ENCODE measurements at places on chromosomes 6 and 20.
A peak's percentile ranks its signal among the peaks of the same experiment; 100 is the strongest.

GRCh38 chr6:84284428-84285049, 57.1 kb upstream of the CEP162 start:
- peak; percentile 7 for DNase-seq

DNA sequence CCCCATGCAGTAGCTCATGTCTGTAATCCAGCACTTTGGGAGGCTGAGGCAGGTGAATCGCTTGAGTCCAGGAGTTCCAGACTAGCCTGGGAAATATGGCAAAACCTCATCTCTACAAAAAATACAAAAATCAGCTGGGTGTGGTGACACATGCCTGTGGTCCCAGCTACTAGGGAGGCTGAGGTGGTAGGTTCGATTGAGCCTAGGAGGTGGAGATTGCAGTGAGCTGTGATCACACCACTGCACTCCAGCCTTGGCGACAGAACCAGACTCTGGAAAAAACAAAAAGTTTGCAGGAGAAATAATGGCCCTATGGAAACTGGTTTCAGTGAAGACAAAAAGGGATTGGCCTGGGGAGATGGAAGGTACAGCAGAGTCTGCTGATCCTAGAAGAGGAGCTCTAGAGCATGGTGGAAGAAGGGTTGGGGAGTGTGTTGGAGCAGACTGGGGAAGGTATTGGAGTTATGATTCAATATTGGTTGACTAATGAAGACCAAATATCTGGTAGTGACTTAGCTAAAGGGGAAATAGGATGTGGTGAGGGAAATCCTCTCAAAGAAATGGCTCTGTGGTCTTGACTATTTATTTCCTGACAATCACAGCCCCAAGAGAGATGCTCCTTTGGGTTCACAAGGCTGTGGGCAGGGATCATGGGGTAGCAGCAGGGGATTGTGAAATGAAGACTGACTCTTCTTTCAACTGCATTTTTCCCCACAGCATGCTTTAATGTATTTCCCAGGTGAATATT, 281.9 kb downstream of the UTRN start:
- no peak for DNase-seq

DNA sequence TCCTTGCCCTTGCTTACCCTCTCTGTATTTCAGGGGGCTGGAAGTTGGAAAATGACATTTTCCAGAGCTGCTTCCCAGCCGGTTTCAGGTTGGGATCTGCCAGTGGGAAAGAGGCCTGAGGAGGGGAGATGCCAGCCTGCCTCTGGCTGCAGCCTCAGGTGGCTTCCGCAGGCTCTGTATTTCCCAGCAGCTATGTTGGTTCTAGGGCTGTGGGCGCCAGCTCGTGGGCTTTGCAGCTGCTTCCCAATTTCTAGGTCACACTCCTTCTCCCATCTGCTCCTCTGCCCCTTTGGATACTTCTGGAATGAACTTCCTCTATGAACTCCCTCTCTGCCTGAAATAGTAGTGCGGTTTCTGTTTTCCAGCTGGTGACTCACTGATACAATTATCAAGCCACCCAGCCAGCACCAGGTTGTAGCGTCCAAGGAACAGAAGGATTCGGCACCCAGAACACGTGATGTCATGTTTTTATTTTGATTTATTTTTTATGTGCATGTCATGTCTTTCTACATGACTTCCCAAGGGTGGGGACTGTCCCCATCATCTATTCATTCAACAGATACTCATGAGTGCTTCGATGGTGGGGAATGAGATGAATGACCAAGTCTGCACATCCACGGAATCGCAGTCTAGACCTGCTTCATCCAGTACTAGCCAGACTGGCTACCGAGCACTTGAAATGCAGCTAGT, 38.0 kb downstream of the TGM2 start:
- no peak for DNase-seq

- DNase-seq = no peak
Measured at GRCh38 chr6:102942206-102942605, 1548.7 kb downstream of the GRIK2 start.

- DNase-seq = no peak
Measured at GRCh38 chr20:3383878-3384495, 23.5 kb downstream of the DNAAF9 start.

DNA sequence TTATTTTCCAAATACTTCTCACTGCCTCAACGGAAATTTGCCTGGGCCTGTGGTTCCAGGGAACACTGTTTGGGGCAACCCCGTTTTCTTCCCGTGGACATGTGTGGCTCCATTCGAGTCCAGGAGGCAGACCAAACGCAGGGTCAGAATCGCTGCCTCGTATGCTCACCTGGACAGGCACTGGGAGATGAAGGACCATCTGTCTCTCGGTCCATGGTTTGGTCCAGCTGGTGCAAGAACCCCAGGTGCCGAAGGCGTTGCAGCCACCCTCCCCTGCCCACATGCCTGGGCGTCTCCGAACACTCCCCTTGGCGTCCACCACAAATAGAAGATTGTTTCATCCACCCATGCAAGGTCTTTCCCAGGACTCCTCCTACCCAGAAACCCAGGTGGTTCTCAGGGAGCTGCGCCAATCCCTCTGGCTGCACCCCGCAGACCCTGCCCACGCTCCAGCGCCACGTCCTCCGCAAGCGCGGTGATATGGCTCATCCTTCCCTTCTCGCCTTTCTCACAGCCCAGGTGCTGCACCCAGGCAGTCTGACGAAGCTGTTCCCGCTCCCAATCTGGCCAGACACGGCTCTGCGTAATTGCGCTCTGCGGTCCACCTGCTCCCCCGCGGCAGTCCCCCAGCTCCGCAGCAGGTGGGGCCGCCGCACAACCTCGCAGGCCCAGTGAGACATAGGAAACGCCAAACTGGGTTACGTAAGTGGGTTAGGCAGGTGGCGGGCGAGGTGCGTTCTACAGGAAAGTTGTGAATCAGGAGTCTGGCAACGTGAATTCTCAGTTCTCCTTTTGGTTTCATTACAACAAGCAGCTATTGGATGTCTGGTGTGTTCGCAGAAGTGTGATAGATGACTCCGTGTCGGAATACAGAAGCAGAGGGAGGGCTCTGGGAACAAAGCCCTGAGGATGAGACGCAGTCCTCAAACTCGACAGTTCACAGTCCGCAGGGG, 146.2 kb upstream of the ECI2 start:
- DNase-seq = peak; percentile 72

GRCh38 chr6:54291738-54292137, 16.5 kb upstream of the TINAG start:
- DNase-seq = no peak

GRCh38 chr6:111592726-111593511, 12.8 kb downstream of the TRAF3IP2 start:
- DNase-seq = no peak

DNA sequence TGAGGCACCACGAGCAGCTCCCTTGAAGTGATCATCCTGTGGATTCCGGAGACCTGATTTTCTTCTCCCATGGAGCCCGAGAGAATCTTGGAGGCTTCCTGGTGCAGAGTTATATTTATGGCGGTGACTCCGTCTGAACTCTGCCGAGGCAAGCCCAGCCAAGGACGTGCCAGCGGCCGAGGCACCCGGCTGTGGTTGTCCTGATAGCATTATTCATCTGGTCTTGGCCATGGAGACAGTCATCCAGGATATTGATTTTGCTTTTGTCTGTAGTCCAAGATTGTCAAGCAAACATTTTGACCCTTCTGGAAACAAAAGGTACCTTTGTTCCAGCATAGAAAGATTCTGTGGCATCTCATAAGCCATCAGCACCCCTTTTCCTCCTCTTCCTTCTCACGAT, 163.3 kb downstream of the SCML4 start:
- DNase-seq = no peak

DNA sequence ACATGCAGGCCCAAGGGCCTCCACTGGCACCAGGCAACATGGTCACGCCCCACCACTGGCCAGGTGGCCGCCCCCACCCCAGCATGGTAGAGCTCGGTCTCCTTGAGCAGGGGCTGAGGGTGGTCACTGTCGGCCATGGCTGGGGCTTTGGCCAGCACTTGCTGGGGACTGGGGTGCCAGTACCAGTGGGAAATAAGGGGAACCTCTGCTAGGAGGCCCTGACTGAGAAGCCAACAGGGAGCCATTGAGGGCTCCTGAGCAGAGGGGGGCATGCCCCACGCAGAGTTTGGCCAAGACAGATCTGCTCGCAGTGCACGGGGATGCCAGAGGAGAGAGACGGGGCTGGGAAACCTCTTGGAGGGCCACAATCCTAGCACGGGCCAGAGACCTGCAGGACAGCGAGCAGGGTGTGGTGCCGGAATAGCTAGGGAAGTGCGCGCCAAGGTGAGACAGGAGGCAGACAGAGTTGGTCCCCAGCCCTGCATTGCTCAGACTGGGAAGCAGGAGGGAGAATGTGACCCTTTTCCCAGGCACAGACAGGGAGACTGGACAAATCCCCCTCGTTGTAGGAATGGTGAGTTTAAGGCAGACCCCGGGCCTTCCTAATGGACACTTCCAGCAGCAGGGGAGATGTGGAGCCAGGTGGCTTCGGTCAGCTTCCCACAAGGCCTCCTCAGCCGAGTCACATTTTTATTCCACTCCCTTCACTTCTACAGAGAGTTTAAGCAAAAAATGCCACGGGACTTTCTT, 179.0 kb upstream of the CST7 start:
- DNase-seq = no peak

- DNase-seq = peak; percentile 54
Measured at GRCh38 chr6:132530293-132530974, 7.6 kb upstream of the TAAR9 start.

DNA sequence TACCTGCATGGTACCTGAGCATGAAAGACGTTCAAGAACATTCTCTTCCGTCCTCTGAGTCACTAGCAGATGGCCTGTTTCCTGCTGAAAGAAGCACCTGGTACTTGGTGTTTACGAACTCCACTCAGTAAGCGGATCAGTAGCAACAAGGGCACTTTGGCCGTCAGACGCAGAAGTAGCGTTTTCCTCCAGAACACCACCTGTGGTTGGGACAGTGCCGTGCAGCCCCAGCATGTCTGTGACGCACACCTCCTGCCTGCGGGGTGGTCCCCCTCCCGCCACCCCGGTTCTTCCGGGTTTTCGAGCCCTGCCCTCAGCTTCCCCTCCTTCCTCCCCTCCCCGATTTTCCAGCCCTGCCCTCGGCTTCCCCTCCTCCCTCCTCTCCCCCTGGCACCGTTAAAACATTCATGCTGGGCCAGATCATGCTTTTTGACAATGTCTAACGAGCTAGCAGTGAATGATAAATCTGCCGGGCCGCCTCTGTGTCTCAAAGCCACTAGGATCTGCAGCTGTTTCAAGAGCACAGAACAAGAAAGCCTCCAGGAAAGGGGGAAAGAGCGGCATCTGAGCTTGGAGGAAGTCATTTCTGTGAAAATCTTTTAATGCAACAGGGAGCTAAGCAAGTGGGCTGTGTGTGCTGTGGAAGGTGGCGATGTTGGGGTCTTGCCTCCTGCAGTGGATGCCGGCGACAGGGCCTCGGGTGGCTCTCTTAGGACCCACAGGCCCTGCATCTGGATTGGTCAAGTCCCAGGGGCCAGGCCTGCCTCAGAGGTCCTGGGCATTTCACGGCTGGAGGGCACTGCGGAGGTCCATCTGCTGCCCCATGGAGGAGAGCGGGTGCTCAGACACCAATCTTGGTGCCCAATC, 207.9 kb downstream of the ERMARD start:
- no peak for DNase-seq

DNA sequence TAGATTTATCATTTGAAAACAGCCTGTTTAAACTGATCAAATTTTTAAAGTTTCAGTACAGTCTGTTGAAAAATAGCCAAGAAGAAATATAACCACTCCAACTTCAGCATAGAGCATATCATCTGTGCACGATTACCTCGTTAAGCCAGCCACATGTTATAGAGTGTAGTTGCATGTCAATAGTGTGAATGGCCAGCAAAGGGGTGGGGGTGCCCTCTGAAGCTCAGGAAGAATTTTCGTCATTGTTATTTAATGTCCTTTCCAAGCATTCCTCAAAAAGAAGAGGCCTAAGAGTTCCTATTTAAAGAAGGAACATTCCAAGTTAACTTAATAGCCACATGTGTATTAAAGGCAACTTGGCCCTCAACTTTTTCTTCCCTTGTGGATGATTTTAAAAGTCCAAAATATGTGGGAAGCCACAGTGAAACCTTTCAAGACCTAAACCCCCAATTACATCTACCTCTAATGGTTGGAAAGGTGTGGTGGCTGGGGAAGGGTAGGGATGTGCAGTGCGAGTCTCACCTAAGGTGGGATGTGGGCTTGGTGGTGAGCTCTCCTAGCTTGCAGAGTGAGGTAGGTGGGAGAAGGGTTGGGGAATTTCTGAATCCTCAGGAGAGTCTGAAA, 1.8 kb upstream of the CCN2 start:
- DNase-seq = no peak

GRCh38 chr6:13479206-13479800, 8.1 kb downstream of the GFOD1 start:
- no peak for DNase-seq

DNA sequence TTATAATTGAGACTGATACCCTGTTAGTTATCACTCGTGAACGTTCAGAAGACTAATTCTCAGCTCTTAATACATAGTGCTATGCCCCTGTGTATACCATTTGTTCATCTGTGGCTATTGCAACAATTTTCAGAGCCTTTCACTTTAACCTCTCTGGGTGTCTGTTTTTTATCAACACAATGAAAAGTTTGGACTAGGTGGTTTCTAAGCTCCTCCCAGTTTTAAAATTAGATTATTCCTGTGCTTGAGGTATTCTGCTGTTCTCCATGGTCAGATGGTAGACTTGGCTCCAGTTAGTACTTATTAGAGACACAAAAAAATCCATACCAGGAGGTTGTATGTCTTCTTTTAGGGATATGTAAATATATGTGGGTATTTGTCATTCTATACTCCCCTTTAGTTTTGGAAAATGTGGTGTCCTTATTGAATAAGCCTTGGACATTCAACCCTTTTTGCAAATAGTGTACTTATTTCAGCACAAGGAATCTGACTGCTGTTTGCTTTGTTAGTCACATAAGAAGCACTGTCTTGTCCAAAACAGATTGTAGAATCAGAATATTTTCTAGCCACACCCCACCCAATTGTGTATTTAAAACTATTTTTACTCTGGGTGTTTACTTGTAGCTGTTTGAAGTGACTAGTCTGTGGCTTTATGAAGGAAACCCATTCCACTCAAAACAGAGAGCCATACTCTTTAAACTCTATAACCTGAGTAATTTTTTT, 2.0 kb upstream of the COL10A1 start:
- DNase-seq = no peak

- no peak for DNase-seq
Measured at GRCh38 chr20:41370176-41370575, 3.6 kb upstream of the EMILIN3 start.

DNA sequence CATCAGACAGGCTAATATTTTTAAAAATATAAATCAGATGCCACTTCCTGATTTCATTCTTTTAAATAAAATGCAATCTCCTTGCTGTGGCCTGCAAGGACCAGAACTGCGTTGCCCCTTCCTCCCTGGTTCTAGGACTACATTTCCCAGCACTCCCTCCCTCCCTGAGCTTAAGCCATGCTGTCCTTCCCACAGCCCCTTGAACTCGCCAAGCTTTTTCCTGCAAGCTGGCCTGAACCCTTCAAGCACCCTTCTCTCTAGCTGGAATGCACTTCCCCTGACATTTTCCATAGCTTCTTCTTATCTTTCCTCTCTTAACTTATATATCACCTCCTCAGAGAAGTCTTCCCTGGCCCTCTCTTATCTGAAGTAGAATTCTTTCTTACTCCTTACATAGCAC, 6.1 kb upstream of the DOK5 start:
- no peak for DNase-seq

- DNase-seq = no peak
Measured at GRCh38 chr20:5172167-5172601, 45.4 kb downstream of the CDS2 start.

GRCh38 chr6:21634582-21634981, 41.0 kb downstream of the SOX4 start:
- peak; percentile 85 for DNase-seq

GRCh38 chr20:50786703-50787102, 8.2 kb upstream of the BCAS4 start:
- DNase-seq = no peak
